ENCODE measurements at places on chromosomes 1 and 21.

- DNase-seq, result no peak
These were observed 263.7 kb downstream of the OMA1 start for GRCh38 chr1:58282623-58283387.

DNA sequence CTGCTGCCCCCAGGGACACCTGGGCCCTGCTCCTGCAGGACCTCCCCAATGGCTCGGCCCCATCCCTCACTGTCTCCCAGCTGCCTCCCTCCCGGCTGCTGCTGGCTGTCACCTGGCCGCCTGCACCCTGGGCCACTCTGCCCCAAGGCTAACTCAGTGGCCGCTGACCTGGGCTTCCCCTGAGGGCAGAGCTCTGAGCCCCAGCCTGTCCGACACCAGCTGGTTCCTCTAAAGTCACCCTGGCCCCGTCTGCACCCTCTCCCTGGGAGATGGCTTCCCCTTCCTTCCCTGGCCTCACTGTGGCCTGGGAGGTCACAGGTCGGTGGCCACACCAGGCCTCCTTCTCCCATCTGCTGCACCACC is 15.0 kb downstream of the ITGB2 start:
- DNase-seq, result no peak

DNA sequence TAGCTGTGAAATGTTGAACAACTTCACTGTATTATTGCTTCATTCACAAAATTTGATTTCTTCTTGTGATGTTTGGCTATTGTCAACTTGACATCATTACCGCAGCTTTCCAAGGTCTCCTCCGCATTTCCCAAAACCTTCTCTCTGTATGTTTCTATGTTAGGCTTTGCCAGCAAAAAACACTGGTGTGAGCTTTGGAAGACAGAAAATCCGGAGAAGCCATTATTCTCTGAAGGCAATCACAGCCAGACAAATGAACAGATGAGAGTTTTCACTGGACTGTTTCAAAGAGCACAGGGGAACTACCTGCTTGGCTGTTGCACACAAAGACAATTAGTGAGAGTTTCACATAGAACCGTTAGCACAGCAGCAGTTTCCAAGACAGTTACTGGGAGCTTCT is 609.6 kb downstream of the BRINP3 start:
- DNase-seq, result no peak

DNA sequence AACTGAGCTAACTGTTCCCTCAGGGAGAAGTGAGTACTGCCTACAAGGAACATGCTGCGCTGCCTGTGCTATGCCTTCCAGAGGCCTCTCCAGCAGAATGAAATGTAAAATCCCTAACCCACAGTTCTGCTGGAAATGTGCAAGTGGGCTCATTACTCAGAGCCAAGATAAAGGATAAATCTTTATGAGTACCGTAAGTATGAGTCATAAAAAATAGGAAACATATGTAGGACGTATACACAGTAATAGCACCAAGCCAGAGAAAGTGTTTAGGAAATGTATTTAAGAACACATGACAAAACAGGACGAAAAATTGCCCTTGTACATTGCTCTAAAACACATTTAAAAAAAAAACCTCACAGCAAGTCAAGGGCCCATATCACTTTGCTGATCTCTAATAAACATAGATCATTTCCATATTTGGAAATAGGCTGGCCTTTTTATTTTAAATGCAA is 104.6 kb downstream of the TGFBR3 start:
- no peak for DNase-seq

- DNase-seq, result peak; percentile 52
These were observed at the start of gene RXRG for GRCh38 chr1:165444897-165445370. RXRG (minus strand) TSS chr1:165445126; CDS start chr1:165444893, 233 bp downstream.

- no peak for DNase-seq
These were observed 22.5 kb downstream of the BATF3 start for GRCh38 chr1:212677136-212677535.

DNA sequence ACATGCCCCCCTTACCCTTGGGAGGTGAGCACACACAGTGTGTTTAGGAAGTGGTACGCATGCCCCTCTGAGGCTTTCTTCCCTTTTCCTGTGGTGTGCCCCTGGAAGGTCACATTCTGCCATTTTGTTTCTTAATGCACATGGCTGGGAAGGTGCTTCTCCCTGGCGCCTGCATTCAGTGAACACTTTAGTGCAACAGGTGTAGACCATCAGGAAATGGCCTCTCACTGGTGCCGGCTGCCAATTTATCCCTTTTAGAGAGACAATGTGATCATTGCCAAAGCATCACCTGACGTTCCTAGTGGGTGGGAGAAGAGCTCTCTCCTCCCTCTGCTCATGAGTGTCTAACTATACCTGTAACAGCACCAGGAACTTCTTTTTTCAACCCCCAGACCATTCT is 51.8 kb upstream of the PDE9A start:
- no peak for DNase-seq

- DNase-seq, result no peak
These were observed 125.4 kb downstream of the RIPK4 start for GRCh38 chr21:41641510-41641815.

DNA sequence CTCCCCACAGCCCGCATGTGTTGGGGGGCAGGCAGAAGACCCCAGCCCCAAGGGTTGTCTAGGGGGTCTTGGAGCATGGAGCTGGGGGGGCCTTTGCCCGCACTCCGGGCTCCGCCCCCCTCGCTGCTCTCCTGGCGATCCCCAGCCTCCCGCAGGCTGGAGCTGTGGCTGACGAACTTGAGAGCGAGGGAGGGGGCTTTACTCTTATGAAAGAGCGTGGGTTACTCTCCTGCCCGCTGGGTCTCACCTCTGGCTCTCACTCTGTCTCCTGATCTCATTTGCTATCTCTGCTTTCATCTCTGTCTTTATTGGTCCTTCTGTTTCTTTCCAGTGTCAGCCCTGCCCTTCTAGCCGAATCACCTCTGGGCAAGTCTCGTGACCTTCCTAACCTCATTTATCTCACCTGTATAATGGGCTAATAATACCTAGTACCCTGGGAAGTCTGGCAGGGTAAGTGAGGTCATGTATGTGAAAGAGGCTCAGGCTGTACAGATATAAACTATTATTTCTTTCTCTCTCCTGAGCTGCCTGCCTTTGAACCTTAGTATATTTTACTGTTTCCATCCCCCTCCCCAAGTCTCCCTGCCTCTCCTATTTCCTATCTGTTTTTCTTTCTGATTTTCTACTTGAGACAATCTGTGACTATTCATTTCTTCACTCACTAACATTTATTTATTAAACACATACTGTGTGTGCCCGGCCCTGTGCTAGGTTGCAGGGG is 731 bp downstream of the EFNA4 start:
- DNase-seq, result no peak

DNA sequence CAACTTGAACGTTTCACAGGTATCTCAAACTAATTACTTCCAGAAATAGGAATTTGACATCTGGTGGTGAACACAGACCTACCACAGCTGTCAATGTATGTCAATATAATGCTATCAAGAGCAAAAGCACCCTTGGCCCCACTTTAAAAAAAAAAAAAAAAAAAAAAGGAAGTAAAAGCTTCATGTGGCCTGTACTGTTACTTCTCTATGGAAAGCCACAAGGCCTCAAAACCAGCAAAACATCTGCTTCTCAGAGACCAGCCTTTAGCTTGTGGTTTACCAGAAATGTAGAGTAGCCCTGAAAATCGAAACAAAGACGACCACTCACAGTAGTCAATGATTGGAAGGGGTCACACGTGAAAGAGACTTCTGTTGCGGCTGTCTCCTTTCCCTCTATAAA is 109.6 kb downstream of the SLC45A1 start:
- DNase-seq, result no peak

DNA sequence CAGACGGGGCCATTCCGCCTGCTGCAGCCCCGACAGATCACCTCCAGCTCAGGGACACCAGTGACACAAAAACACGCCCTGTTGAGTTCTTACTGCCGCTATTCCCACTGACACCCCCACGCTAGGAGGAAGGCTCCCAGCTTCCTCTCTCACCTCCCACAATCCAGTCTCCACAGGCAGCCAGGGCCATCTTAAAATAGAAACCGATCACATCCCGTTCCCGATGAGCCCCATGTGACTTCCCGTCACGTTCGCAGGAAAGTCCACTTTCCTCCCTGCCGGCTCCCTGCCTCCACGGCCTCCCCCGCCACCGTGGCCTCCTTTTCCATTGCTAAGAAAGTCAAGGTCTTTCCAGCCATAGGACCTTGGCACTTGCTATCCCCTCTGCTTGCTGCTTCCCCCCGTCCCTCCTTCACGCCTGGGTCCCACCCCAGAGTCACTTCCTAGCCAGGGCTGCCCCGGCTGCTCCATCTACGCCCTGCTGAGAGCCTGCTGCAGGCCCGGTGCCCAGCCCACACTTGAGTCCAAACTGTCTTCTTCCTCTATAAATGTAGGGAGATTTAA is 24.0 kb upstream of the DDOST start:
- peak; percentile 61 for DNase-seq

DNA sequence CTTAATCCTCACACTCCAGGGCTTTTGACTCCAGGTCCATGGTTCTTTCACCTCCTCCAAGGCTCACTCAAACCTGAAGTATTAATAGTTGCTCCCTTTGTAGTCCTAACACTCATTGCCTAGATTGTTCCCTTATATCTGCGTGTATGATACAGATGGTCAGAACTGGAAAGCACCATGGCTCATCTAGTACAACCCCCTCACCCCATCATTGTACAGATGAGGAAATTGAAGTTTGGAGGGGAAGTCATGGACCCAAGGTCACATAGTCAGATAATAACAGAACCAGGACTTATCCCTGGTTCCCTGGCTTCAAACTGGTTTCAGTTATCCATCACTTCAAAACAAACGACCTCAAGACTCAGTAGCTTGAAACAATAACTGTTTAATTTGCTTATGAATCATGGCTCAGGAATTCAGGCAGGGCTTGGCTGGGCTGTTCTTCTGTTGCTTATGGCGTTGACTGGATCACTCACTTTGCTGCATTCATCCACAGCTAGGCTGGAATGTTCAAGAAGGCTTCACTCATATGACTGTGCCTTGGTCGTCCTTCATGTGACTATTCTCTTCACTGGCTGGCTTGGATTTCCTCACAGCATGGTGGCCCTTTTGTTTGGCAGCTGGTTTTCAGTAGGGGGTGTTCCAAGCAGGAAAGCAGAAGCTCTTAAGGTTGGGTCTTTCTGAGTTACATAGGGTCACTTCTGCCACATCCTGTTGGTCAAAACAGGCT is 5.0 kb downstream of the NOS1AP start:
- no peak for DNase-seq

DNA sequence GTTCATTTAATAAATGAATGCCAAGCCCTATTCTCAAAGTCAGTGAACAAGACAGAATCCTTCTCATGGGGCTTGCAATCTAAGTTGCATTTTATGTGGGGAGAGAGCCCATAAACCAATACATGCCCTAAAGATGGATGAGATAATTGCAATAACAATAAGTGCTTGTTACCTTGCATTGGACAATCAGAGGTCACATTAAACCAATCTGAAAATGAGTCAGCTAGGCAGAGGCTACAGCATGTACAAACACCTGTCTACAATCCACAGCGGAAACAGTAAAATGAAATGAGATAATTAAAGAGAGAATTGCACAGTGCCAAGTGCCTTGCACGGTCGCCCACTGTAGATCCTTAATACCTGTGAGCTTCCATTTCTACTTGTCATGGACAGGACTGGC is 7.4 kb upstream of the IGFN1 start:
- no peak for DNase-seq

- no peak for DNase-seq
These were observed 50.5 kb downstream of the OPTC start for GRCh38 chr1:203544485-203544884.

DNA sequence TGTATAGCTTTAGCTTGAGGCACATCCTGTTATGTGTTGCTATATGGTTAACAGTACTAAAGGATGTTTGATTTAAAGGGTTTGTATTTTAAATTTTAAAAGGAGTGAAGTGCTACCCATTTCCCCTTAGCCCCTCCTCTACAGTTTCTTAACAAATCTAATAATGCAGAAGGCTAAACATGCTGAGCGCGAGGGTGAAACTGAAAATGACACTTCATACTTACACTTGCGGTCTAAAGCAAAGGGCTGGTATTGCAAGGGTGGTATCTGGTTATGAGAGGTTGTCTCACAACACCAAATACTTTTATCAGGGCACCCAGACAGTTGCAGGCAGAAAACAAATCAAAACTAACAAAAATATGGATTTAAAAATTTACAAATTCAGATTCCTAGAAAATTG is 172.3 kb downstream of the SIPA1L2 start:
- DNase-seq, result no peak

DNA sequence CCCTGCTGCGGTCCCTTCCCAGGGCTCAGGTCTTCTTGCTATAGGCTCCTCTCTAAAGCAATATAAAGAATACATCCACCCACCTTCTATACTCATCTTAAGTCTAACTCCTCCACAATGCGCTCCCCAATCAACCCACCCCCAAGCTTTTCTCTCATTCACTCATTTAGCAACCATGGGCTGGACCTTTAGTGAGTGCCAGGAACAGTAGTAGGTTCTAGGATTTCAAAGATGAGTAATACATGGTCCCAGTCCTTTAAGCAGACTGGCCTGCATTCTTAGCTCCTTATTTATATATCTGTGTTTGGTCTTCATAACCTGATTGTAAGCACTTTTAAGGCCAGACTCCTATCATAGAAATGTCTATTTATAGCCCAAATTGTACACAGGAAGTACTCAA is 5.9 kb downstream of the CAMK1G start:
- no peak for DNase-seq

DNA sequence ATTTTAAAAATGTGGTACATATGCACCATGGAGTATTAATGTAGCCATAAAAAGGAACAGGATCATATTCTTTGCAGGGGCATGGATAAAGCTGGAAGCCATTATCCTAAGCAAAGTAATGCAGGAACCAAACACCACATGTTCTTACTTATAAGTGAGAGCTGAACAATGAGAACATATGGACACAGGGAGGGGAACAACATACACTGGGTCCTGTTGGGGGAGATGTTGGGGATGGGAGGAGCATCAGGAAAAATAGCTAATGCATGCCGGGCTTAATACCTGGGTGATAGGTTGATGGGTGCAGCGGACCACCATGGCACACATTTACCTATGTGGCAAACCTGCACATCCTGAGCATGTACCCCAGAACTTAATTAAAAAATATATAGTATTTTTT is 352.5 kb upstream of the KAZN start:
- no peak for DNase-seq

- no peak for DNase-seq
These were observed 228.7 kb upstream of the CAMK1G start for GRCh38 chr1:209354840-209355165.

GRCh38 chr1:62228883-62229187 is 34.2 kb downstream of the L1TD1 start:
- DNase-seq, result no peak

DNA sequence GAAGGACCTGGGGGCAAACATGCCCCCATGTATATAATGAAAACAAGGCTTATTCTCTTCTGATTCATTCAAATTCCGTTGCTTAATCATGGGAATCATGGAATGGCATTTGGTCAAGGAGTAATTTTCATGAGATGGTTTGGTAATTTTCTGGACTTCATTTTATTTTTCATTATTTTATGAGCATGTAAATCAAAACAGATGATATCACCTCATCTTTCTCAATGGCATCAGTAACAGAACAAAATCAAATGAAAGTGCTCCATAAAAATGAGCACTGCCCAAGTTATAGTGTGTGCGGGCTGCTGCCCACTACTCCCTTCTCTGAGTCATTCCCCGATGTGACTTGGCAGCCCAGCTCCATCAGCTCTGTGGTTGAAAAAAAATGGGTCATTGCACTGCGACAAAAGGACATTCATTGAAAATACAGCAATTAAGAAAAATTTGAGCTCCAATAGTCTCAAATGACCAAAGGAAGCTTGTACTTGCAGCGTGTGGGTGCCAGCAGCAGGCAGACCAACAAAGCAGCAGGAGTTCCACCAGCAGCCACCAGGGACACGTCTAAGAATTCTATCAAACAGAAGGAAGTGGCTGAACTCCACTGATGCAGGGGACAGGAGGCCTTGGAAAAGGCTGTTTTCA is 84.3 kb upstream of the VAV3 start:
- peak; percentile 41 for DNase-seq

Measured in left ventricle myocardium inferior (tissue), 1 donor.